ENCODE measurements at places on chromosomes 1 and 21.

- DNase-seq, result no peak
These were observed 56.9 kb downstream of the CLSTN1 start for GRCh38 chr1:9766759-9767442.

DNA sequence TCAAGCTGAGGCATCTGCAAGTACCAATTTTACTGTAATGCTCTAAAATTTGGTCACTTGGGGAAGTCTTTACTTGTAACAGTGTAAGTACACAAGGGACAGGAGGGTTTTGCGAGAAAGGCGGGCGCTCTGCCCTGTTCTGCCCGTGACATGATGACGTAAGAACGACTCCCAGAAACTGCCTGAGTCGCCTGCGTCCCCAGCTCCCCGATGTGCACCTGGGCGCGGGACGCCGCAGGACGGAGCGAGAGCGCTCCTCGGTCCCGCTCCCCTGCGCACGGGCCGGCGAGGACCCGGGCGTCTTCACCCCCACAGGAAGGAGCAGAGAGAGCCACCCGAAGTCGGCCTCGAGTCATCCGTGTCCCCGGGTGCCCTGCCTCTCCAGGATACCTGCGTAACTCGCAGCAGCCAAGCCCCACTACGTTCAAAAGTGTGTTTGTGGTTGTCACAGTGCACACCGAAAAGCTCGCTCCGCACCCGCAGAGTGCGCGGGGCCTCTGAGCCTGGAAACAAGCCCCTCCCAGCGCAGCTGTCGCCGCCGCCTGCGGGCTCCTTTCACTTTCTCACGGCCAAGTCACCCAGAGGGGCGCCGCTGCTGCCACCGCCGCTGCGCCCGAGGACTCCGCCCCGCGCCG, 3.3 kb upstream of the ZBTB18 start:
- peak; percentile 82 for DNase-seq

DNA sequence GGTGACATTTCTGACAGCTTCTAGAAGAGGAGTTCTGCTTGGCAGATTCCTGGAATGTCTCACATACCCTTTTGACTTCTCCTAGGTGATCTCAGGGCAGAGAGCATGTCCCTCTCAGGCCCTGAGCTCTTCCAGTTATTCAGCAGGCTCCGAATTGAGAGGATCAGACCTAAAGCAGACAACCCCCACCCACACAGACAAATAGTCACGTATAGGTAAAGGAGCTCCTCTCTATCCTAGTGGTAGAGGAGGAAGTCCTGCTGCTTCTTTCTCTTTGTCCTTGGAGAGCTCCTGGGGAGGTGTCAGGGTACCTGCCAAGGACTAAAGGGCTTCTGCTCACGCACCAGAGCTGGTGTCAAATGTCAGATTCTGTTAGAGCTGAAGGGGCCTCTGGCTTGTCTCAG, 128.1 kb downstream of the IER5 start:
- no peak for DNase-seq

- DNase-seq, result no peak
These were observed 50.6 kb downstream of the WDR64 start for GRCh38 chr1:241702442-241703373.

- no peak for DNase-seq
These were observed 46.3 kb downstream of the TNNT2 start for GRCh38 chr1:201331166-201331565.

- no peak for DNase-seq
These were observed 61.8 kb downstream of the LBR start for GRCh38 chr1:225366018-225366417.

- no peak for DNase-seq
These were observed 113.5 kb downstream of the PROX1 start for GRCh38 chr1:214101246-214101645.

- DNase-seq, result no peak
These were observed 71.6 kb downstream of the SGIP1 start for GRCh38 chr1:66605419-66605997.

GRCh38 chr1:114467491-114467890, 43.5 kb downstream of the TRIM33 start:
- no peak for DNase-seq

- DNase-seq, result no peak
These were observed 73.3 kb upstream of the PAXBP1 start for GRCh38 chr21:32844653-32845436.

GRCh38 chr1:183070923-183071618, 47.9 kb downstream of the LAMC1 start:
- no peak for DNase-seq

GRCh38 chr1:17059391-17060305, 5.8 kb upstream of the SDHB start:
- peak; percentile 42 for DNase-seq

- no peak for DNase-seq
These were observed 222.8 kb upstream of the ZRANB2 start for GRCh38 chr1:71303617-71304041.

DNA sequence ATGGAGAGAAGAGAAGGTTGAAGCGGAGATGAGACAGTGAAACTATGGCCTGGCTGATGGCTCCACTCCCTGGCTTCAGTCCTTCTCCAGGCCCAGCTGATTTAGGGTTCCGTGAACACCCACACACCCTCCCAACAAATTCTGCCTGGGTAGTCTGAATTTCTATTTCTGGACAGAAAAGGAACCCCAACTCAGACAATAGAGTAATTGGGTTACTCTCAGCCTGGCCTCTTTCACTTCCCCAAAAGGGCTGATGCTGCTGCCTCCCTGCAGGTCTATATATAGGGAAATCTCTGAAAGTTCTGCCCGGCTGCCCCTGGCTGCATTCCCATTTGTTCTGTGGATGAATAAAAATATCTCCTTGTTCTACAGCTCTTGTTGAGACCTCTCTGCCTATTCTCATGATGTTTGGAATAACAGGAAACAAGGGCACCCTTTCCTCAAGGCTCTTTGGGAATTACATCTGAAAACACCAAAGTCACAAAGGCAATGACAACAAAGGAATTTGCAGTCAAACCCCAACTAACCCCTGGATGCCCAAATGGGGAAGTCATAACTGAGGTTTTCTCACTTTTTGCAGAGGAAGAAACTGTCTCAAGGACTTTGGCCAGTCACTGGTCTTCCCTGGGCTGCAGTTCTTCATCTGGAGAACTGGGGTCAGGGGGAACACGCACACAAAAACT, 11.4 kb upstream of the ZSCAN20 start:
- no peak for DNase-seq

GRCh38 chr1:26016258-26016952, 5.2 kb upstream of the EXTL1 start:
- no peak for DNase-seq

All from C1 segment of cervical spinal cord (tissue), 14 donors.